ENCODE measurements at places on chromosomes 16 and 17. TPM values are rescaled to one million over a fixed set of nuclear protein-coding genes. Genes with fewer than 3 reads are reported as not detected.

The PDILT gene
- total RNA-seq = not detected

The SPN gene
- total RNA-seq = 2.9 TPM

The HSD17B2 gene
- total RNA-seq = not detected

The TBC1D3H gene
- not detected for total RNA-seq

- DNase-seq = no peak
Observed at GRCh38 chr16:25064937-25065336, 46.6 kb upstream of the LCMT1 start.

- no peak for DNase-seq
Observed at GRCh38 chr17:82077617-82078358, 12.2 kb upstream of the DUS1L start.

- no peak for DNase-seq
Observed at GRCh38 chr17:35627417-35627816, 40.3 kb downstream of the AP2B1 start.

- DNase-seq = no peak
Observed at GRCh38 chr17:42071810-42072209, 21.4 kb upstream of the C17orf113 start.

GRCh38 chr16:86490859-86491639 is 19.3 kb upstream of the FOXF1 start:
- no peak for DNase-seq

DNA sequence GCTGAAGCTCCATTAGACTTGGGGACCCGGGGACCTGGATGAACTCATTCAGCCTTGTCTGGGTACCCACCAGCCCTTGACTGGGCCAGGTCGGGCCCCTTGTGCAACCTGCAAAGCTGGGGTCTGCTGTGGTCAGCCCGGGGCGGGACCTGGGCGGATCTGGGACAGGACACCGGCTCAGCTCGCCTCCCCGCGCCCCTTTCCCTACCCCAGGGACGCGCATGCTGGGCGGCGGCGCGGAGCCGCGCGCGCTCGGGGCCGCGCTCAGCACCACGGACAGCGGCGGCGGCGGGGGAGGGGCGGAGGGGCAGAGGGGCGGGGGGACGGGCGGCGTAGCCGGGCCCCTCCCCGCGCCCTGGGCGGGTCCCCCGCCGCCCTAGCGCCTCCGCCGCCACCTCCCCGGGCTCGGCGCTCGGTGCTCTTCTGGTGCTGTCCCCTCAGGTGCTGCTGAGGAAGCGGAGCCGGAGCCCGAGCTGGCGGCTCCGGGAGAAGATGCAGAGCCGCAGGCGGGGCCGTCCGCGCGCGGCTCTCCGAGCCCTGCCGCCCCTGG is 7.4 kb downstream of the ACD start:
- no peak for DNase-seq

DNA sequence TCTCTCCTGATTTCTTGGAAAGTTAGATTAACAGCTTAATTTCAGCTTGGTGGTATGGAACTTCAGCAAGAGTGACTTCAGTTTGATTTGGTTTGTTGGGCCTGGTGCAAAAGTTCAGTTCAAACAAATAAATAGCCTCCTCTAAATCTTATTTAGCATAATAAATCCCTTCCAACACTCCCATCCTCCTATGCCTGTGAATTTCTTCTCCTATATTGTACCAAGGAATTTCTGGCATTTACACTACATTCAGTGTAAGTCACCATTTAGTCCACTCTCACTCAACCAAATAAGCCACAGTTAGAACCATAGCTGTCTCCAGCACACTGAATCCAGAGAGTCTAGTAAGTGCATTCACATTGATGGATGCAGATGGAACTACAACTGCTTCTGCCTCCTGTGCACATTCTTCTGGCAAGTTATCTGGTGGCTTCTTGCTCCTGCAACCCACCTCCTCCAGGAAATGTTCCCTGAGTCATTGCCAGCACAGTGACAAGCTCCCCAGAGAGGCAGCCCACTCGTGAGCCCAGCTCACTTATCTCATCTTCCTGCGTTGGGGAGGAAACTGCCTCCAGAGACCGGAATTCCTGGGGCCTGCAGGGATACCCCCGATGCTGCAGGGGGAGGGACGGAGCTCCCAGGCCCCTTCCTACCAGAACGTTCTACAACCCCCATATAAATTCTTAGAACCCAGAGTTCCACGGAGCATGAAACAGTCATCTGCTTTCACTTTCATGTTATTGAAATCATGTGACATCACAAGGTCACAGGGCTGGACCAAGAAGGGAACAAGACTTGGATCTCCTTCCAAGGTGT is 318.3 kb downstream of the PHKB start:
- peak; percentile 53 for DNase-seq

DNA sequence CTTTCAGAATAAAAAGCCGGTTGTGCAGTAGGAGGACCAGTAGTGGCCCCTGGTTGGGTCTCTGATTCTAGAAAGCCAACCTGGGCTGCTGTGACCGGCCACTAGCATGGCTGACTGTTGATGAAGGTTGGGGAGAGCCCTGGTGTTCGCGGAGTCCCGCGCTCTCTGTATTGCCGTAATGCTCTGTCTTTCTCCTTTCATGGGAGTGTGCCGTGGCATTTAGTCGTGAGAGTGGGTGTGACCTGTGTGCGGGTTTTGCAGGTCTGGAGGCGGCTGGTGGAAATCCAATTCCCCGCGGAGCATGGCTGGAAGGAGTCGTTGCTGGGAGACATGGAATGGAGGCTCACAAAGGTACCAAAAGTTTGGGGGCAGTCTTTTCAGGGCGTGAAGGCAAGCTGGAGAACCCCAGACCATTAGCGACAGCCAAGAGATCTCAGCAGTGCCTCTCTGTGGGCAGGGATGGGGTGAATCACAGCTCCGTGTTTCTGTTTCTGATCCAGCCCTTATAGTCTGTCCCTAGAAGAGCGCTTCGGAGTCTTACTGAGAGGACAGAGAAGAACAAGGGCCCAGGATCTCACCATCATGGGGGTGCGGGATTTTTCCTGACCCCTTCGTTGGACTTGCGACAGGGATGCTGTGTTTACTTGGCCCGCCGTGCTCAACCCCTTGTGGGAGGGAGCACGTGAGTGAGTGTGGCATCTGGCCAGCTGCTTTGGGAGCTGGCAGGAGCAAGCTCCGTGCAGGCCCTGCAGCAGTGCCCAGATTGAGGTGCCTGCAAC is 56.5 kb downstream of the RNF213 start:
- peak; percentile 10 for DNase-seq

- no peak for DNase-seq
Observed at GRCh38 chr17:37820995-37821713, 76.3 kb upstream of the HNF1B start.

- DNase-seq = no peak
Observed at GRCh38 chr16:88771294-88771772, 13.7 kb downstream of the PIEZO1 start.

- DNase-seq = no peak
Observed at GRCh38 chr16:31192856-31193642, 9.5 kb downstream of the PYCARD start.

DNA sequence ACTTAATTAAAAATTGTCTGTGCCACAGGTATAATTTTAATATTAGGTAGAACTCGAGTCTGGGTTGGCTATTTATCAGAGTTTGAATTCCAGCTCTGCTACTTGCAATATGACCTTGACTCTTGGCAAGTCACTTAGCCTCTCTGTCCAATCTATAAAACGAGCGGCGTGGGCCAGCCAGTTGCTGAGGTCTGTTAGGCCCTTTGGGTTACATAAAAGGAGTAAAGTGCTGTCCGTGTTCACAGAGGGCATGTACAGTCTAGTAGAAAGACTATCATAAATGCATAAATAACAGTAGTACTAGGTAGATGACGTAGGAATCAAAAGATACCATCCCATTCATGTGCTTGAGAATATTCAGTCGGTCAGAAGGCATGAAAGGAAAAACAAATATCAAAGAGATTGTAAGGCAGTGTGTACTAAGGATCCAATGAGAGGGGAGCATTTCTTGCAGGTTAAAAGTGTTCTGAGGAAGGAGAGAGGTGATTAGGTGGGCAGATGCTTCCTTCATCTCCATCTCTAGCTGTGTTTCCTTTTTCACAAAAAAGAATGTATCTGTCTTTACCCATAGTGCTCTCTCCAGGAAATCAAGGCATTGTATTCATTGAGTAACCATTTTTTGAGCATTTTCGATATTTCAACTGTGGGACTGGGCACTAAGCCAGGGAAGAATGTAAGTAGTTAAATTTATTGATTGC is 2.4 kb downstream of the TNRC6A start:
- no peak for DNase-seq

DNA sequence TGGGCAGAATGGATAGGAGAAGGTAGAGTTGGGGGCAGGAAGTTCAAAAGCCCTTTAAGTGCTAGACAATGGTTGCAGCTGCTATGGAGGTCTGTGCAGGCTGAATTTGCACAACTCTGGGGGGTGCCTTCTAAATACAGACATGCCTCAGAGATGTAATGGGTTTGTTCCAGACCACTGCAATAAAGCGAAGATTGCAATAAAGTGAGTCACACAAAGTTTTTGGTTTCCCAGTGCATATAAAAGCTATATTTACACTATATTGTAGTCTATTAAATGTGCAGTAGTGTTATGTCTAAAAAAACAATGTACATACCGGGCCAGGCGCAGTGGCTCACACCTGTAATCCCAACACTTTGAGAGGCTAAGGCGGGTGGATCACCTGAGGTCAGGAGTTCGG is 60.5 kb upstream of the MYOCD start:
- no peak for DNase-seq

DNA sequence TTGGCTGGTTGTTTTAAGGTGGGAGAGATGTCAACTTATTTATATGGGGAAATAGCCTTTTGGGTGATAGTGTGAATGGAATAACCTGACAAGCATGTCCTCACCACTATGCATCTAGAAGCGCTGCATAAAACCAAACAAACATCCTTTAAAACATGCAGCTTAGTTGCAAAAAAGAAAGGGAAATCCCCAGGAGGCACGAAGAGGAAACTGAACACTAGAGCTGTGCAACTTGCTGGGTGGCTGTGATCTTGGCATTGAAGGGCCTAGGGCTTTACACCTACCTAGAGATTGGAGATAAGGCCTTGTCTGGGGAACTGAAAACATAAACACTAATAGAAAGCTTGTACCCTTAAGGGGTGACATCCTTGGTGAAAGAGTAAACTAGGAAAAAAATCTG is 7.3 kb downstream of the C16orf54 start:
- DNase-seq = no peak

DNA sequence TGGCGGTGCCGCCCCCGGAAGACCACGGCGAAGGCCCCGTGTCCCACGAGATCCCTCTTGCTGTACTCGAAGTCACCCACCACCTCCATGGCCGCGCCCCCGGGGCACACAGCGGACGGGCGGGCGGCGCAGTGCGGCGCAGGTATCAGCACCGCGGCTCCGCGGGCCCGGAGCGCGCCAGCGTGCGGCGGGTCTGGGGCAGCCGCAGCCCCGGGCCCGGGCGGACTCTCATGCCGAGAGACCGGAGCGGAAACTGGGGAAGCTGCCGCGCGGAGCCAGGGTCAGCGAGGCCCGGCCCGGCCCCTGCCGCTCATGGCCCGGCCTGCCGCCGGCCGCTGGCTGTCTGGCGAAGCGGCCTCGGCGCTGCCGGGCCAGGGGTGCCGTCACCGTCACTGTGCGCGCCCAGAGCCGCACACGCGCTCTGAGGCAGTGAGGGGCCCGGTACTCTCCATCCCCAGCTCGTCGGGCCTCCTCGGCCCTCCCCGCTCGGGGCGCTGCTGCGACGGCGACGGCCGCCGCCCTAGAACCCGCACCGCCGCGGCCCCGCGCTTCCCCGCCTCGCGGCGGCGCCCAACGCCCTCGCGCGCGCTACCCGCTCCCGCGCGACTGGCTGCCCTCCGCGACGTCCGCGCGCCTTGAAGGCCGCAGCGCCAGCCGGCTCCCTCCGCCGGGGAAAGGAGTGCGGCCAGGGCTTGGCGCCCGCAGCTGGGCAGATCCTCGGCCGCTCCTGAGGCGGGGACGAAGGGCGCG is at the start of gene ULK2:
Gene ULK2 (minus strand): TSS at position 608 of the 750 bp plus-strand sequence. CDS start 519 bp downstream, at position 89.
- peak; percentile 85 for DNase-seq

- no peak for DNase-seq
Observed at GRCh38 chr16:49021136-49021535, 260.5 kb downstream of the CBLN1 start.

- no peak for DNase-seq
Observed at GRCh38 chr17:1469231-1469852, 13.3 kb upstream of the CRK start.
